ENCODE measurements at places on chromosomes 11 and 22.

DNA sequence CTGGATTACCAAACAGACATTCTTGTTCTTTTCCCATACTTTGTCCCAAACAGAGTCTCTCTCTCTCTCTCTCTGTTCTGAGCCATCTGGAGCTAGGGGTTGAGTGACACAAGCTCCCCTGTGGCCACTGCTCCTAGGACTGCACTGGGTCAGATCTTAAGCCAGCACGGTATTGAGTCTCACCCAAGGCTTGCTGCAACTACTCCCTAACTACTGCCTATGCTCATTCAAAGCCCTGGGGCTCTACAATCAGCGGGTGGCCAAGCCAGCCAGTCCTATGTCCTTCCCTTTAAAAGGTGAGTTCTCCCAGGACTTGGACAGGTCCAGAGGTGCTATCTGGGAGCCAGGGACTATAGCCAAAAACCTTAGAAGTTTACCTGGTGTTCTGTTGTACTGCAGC is 385.6 kb downstream of the CNTN5 start:
- no peak for DNase-seq

DNA sequence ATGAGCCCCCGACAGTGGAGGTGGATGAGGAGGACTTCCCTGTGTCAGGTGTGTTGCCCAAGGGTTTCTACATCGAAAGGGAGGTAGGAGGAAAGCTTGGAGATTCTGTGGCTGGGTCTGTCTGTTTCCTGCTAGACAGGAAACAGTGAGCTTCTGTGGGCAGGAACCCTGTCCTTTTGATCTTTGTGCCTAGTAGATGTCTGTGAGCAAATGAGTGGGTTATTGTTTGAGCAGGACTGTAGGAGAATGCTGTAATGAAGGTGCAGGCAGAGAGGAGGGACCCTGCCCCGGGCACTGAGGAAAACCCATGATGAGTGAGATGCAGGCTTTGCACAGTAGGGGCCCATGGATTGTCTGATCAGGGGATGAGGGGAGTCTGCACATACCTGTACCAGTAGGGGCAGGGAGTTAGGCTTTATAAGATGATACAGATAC is 14.0 kb downstream of the USP35 start:
- no peak for DNase-seq

DNA sequence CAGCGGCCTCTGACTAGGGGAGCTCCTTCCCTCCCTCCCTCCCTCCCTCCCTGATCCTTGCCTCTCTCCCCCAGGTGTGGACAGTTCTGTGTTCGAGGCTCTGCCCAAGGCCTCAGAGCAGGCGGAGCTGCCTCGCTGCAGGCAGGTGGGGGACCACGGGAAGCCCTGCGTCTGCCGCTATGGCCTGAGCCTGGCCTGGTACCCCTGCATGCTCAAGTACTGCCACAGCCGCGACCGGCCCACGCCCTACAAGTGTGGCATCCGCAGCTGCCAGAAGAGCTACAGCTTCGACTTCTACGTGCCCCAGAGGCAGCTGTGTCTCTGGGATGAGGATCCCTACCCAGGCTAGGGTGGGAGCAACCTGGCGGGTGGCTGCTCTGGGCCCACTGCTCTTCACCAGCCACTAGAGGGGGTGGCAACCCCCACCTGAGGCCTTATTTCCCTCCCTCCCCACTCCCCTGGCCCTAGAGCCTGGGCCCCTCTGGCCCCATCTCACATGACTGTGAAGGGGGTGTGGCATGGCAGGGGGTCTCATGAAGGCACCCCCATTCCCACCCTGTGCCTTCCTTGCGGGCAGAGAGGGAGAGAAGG is 11.1 kb upstream of the POU2F3 start:
- no peak for DNase-seq

- DNase-seq: no peak
Observed at GRCh38 chr11:95780544-95780943, 9.0 kb downstream of the FAM76B start.

GRCh38 chr11:32575070-32575469 is 8.6 kb upstream of the EIF3M start:
- DNase-seq: no peak

- DNase-seq: no peak
Observed at GRCh38 chr11:104570078-104570701, 328.1 kb downstream of the CASP12 start.

DNA sequence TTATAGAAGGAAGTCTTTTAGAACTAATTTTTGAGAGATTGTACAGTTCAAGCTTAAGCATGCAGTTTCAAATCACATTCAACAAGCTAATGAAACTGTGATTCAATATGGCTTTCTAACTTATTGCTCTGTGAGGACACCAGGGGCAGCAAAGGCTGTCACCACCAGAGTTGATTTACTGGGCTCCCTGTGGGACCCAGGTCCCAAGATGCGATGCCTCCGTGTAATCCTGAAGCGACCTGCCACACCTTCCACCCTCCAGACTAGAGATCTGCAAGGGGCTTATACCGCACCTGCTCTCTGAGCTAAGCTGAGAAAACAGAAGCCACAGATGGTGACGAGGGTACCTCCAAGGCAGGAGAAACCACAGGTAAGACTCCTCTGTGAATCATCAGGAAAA is 918 bp upstream of the OR51Q1 start:
- no peak for DNase-seq

Measured in T47D (cell line).